ENCODE measurements at places on chromosomes 12 and 14. TPM values are rescaled to one million over a fixed set of nuclear protein-coding genes. Genes with fewer than 3 reads are reported as not detected.

Gene HPD
- total RNA-seq, result 1.0 TPM

Gene CLEC4E
- not detected for total RNA-seq

Gene ACOT4
- not detected for total RNA-seq

Gene CELA1
- not detected for total RNA-seq

Gene CCNT1
- 27.3 TPM for total RNA-seq

Gene NUMB
- 38.9 TPM for total RNA-seq

Gene NRIP2
- 11.8 TPM for total RNA-seq

GRCh38 chr12:50747817-50748216 lies 16.1 kb upstream of the ATF1 start:
- DNase-seq, result no peak

DNA sequence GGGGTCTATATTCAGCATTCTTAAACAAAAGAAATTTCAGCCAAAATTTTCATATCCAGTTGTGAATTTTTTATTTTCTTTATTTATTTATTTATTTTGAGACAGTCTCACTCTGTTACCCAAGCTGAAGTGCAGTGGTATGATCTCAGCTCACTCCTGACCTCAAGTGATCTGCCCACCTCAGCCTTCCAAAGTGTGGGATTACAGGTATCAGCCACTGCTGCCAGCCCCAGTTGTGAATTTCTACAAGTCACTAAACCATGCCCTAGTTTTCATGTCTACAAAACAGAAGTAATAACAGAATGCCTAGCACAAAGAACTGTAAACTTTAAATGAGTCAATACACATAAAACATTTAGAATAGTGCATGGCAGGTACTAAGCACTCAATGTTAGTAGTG lies 254.2 kb downstream of the C12orf50 start:
- DNase-seq, result no peak

DNA sequence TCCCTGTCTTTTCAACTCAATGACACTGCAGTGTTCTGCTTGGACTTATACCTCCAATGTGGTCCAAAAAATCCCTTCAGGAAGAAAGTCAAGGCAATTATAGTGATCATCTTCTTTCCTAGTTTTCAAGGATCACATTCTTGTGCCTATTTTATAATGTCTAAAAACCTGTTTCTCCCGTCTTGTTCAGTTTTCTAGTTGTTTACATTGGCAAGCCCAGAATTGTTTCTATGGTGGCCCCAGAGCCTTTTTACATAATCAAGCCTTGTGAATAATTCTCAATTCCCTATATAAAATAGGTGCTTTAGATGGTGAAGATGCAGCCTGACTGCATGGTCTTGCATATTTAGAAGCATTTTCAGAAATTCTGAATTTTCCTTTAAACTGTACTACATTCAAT lies 14.5 kb upstream of the LDHB start:
- peak; percentile 54 for DNase-seq

GRCh38 chr14:99511421-99512109 lies 30.4 kb downstream of the CCNK start:
- no peak for DNase-seq

DNA sequence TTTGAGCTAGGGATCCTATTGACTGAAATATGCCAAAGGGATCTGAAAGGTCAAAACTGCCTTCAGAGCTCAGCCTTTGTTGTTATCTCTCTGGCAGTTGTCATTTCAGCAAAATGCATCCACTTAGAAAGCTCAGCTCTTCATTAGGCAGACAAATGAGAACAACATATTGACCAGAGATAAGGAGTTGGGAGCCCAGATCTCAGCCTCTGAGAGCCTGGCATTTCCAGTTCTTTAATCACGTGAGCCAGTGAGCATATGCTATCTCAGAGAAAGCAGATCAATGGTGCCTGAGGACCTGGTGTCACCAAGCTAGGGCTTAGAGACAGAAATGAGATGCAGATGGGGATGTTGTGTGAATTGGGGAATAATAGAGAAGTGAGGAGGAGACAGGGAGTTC lies 101.1 kb downstream of the DAD1 start:
- no peak for DNase-seq

DNA sequence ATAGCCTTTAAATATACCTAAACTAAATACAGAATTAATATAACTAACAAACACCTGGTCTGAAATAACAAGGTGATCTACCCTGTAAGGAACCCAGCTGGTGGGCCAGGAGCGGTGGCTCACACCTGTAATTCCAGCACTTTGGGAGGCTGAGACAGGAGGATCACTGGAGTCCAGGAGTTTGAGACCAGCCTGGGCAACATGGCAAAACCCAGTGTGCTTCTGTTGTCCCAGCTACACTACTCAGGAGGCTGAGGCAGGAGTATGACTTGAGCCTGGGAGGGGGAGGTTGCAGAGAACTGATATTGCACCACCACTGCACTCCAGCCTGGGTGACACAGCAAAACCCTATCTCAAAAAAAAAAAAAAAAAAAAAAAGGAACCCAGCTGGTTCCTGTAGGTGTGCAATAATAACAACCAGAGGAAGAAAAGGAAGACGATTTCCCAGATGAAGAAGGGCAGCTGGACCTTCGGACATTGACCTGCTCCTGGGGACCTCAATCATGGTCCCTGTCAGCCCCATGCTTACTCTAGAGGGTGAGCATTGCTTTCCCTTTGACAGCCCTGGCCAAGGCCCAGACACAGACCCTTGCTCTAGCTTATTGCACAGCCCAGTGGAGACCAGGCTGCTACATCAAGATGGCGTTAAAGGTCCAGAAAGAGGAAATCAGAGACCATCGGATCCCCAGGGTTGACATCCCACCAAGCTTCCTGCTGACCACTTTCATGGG lies 5.4 kb downstream of the FOS start:
- DNase-seq, result peak; percentile 68

DNA sequence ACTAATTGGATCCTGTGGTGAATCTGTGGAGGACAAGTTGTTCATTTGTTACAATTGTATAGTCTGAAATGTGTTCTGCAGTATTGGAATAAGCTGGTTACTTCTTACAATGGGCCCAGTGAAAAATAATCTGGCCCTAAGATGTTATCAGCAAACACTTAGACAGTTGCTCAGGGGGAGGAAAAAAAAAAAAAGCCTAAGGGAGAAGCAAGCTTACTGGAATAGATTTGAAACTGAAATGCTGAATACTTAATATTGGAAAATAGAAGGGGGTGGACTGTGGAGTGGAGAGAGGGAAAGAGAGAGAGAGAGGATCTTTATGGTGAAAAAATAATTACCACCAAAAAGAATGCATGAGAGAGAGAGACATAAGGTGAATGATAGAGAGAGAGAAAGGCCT lies 4.0 kb downstream of the FOXG1 start:
- peak; percentile 11 for DNase-seq

- DNase-seq, result no peak
Measured at GRCh38 chr12:130770413-130771028, 54.4 kb upstream of the RIMBP2 start.

DNA sequence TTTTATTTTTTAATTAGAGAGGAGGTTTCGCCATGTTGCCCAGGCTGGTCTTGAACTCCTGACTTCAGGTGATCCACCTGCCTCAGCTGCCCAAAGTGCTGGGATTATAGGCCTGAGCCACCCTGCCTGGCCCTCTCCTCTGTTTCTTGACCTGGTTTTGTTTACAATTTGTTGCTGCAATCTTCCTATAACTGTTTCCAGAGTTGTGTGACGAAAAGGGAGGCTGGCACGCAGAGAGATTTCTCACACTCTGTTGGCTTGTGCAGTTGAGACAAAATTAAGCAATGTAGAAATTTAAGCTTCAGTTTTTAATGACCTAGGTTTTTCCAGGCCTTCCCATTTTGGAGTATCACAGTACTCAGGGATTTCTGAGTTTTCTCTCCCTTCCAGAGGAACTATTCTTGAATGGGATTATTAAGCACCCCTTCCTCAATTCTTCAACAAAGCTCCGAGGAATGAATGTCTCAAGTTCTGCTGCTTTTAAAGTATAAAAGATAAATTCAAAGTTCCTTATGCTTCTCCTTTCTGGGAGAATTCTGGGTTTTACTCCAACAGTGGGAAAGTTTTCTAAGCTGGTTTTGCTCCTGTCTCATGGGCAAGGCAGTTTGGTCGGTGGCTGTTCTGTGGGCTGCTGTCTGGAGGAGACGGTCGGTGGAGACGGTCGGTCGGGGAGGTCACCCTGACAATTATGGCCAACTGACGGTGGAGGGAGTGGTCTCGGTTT lies 20.4 kb upstream of the FOS start:
- peak; percentile 74 for DNase-seq

All from tongue (tissue), 3 donors.